ENCODE measurements at places on chromosomes 3 and 15.

- peak; percentile 58 for DNase-seq
Observed at GRCh38 chr3:45993421-45994027, 2.1 kb downstream of the FYCO1 start.

DNA sequence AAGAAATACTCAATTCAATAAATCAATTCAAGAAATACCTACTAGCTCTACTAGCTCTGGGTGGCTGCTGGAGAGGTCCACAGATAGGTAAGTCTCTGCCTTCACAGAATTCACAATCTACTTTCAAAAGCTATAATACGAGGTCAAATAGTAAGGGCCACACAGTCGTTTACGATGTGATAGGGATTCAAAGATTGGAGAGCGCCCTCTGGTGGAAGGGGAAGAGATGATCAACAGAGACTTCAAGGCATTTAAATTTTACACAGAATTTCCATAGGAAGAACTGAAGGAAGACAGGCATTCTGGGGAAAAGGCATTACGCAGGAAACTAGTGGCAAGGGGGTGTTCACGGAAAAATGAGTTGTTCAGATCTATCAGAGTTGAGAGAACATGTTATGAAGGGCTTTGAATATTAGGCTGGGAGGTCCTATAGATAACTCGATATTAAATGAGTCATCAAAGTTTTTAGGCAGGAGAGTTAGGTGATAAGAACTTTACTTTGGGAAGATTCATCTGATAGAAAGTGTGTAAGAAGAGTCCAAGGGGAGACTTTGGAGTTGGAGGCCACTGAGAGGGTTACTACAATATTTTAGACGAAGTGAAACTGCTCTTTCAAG, 128.8 kb downstream of the FRMD5 start:
- DNase-seq = no peak

DNA sequence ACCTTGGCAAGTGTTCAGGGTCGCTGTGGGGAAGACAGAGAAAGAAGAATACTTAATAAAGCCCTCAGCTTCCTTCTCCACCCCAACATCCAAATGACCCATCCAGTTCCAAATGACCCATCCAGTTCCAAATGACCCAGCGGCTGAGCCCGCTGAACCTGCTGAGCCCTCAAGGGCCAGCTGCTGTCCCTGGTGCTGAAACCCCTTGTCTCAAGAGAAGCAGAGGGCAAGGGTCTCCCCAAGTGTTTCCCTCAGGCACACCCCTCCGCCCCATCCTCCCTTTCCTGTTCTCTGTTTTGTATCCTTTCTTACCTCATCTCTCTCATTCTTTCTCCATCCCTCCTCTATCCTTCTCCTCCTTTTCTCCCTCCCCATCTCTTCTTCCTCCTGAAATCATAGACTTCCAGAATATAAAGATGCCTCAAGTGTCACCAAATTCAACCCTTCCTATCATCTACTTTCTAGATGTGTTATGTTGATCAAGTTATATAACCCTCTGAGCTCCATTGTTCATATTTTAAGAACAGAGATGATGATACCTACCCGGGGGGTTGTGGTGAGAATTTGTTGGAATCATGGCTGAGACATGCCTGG, 29.0 kb downstream of the CCDC33 start:
- DNase-seq = no peak

GRCh38 chr15:59439576-59439975, 1.6 kb downstream of the FAM81A start:
- DNase-seq = no peak

DNA sequence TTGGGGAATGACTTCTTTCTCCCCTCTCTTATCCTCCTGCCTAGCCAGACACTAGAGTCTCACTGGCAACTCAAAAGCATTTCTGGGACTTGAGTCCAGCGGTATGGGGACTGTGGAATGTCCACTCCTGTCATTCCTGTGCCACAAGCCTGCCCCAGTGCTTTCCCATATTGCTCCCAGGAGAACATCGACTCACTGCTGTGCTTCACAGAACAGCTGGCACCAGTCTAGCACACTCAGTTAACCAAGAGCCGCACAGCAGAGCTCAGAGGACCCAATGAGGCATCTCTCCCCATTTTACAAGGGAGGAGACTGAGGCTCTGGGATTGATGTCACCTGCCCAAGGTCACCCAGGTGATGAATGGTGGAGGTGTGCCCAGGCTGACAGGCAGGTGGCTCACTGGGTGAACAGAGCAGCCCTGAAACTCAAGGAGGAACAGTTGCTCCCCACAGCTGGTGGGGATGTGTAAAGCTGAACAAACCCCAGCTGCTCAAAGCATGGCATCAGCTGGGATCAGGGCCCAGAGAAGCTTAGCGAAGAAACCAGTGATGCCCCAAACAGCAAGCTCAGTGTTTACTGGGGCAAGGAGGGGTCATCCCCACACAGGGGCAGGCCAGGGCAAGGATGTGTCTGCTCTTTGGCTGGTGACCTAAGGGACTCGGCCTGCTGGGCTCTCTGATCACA, 35.4 kb upstream of the DUSP7 start:
- DNase-seq = no peak

DNA sequence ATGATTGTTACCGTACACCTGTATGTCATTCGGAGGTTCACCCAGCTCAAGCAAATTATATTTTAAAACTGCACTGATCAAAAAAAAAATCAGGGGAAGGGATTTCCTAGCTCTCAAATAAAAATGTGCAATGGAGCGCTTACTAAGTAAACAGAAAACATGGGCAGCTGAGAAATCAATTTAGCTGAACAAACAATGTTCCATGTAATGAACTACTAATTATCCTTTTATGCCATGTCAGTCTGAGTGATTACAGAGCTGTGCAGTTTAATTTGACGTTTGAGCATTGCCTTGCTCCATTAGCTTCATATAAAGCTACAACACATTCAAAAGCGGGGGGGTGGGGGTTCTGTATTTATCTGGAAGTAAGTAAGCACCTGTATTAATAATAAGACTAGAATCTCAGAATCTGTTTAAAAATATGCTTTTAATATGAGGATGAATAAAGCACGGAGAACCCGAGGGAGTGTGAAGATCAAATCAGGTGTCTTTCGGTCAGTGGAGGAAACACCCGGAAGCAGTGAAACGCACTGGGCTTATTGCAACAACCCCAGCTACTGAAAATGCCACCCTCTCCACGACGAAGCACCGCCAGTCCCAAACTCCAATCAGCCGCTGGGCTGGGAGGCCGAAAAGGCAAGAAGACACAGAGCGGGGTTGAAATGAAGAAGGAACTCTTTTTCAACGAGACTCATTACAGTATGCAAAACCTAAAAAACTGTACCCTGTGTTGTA, 196.5 kb upstream of the ATP11B start:
- DNase-seq = no peak

GRCh38 chr3:186880406-186880805, 37.9 kb downstream of the ADIPOQ start:
- DNase-seq = no peak

DNA sequence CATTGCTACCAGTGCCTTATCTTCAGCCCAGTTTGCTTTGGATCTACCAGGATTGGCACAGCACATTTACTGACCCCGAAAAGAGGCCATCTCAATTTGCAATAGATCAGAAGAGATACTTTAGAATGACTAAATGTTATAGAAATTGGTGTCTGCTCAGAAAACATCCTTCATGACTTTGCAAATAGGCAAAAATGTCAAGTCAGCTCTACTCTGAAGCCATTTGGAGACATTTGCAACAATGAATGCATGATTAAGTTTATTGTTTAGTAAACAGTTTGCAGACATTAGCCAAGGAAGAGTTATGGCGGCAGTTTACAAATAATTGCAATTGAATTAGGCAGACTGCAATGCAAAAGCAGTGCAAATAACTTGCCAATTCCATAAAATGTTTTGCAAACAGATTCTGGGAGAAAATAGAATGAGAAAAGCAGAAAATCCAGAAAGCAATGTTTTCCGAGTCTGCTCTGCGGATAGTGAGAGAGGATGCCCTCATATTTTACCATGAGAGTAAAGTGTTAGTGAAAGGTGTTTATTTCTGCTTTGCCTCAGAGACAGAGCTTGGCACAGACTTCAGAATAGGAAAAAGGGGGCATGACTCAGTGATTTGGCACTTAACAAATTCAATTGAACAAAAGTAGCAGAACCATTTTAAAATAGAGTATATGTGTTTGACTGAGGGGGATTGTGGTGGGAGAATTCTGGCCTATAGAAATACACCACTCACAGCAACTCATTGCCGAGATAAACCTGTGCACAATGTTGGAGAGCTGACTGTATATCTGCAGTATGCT, 334.9 kb upstream of the NR2F2 start:
- no peak for DNase-seq

DNA sequence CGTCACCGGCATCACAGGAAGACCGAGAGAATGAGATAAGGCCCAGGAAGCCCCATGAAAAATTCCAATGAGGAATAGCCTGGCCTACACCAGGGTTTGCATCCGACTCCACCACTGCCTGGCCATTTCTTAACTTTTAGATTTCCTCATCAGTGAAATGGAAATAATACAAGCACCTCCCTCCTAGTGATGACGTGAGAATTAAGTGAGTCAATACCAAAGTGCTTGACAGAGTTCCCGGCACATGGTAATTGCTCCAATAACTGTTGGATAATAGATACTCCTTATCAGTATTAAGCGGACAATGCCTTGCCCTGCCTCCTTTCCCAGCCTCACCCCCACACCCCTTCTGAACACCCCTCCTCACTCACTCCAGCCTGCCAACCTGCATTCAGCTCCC, 105.4 kb downstream of the TLE3 start:
- no peak for DNase-seq

DNA sequence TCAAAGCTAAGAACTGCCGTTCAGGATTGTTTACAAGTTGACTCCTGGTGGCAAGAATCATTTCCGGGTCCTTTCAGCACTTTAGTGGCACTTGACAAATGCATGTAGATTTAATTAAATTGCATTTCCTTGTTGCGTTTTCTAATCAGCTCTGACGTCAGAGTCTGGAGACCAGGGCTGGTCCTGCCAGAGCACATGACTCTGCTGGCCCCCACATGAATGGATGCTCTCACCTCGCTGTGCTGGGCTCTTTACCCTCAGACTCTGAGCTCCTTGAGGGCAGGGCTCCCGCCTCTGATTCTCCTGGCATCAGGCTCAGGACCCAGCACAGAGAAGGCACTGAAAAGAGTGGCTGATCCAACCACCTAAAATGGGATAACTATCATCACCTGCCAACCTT, 69.4 kb downstream of the FEM1B start:
- no peak for DNase-seq

- no peak for DNase-seq
Observed at GRCh38 chr3:80606073-80606472, 838.3 kb upstream of the ROBO1 start.

DNA sequence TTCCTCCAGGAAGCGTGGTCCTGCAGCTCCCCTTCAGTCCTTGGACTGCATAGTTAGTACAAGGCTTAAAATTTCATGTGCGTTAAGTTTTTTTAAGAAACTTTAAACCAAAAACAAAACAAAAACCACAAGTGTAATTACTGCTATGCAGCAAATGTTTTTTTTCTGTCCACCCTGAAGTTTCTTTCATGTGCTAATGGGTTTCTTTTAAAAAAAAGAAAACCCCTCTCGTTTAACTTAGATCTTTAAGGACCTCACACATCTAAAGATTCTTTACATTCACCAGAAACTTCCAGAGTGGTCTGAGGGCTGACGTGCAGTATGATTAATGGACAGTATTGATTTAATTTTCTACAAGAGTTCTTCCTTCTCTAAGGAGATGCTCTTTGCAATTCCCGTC, 72.0 kb upstream of the PYGO1 start:
- no peak for DNase-seq

- no peak for DNase-seq
Observed at GRCh38 chr3:104108522-104108921, 1258.2 kb upstream of the ALCAM start.

DNA sequence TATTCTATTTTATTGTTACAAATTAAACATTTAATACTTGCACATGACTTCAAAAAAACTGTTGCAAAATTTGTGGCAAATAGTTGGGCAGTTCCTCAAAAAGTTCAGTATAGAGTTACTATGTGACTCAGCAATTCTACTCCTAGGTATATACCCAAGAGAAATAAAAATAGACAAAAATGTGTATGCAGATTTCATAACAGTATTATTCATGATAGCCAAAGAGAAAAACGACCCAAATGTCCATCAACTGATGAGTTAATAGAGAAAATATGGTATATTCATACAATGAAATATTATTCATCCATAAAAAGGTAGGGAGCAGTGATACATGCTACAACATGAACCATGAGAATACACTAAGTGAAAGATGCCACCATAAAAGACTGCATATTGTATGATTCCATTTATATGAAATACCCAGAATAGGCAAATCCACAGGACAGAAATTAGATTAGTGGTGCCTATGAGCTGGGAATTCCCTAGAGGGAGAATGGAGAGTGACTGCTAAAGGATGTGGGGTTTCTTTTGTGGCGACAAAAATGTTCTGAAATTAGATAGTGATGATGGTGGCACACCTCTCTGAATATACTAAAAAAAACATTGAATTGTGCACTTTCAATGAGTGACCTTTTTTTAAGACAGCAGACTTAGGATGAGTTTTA, 31.6 kb upstream of the CLASP2 start:
- no peak for DNase-seq

DNA sequence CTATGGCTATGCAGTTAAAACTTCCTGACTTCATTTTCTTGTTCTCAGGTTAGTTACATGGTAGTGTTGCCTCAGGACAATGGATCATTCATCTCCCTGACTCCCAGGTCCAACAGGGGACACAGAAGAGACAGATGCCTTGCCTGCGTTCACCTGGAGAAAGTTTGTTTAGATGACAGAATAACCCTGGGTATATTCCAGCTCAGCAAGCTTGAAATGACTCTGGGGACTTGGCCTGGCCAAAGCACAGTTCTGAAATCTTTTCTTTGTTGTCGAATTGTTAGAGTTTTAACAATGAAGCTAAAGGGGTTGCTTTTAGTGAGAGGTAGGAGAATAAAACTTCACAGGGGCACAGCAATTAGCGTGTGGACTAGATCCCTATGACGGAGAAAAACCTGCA, 206.1 kb downstream of the PDZRN3 start:
- DNase-seq = no peak

DNA sequence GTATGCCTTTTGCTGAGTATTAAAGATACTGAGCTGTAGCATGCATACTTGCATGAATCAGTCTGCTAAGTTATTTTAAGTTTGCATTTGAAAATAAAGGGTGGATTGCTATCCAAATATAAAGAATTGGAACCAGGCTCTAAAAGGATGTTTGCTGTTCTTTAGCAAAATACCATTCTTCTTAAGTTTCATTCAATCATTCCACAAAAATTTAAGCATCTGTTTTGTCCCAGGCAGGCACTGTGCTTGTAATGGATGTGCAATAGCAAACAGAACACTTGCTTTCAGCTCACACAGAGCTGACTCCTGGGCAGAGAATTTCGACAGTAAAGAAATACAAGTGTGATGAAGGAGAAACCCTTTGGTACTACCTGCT, 151.1 kb downstream of the PGPEP1L start:
- no peak for DNase-seq

DNA sequence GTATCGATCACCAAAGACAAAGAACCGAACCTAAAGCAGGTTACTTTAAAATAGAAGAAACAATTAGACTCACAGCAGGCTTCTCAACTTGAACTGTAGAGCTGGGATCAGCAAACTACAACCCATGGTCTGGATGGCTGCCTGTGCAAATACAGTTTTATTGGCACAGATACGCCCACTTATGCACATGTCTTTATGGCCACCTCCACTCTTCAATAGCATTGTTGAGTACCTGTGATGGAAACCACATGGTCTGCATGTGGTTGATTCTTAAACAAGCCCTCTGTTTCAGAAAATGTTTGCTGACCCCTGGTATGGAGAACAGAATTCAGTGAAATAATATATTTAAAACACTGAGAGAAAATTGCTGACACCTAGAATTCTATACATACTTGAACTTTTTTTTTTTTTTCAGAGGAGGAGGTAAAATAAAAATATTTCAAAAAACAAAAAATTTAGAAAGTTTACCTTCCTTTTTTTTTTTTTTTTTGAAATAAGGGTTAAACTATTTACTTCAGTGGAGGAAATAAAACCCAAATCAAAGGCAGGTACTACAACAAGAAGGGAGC, 263.8 kb upstream of the ATP10A start:
- no peak for DNase-seq
